NCI-H1092 (cell line): ENCODE measurements at places on chromosomes 16 and 17.
A peak's percentile ranks its signal among the peaks of the same experiment; 100 is the strongest.

- DNase-seq = no peak
Observed at GRCh38 chr16:17333229-17333628, 137.5 kb downstream of the XYLT1 start.

- DNase-seq = no peak
Observed at GRCh38 chr16:27468941-27469531, 67.1 kb downstream of the IL21R start.

DNA sequence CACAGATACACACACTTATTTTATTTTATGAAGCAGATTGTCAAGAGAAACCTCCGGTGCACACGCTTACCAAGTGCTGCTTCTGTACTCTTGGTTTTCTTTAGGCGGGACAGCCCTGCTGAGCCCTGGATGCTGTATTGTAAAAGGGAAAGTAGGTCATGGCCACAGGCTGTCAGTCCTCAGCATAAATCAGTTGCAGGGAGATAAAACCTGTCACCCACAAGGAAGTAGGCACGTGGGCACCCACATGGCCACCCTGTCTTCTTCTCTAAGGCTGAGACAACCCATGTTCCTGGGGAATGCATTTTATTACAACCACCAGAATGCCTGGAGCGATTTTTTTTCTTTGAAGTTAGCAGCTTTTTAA, 59.3 kb downstream of the ASIC2 start:
- no peak for DNase-seq

GRCh38 chr16:31529937-31530312, 2.2 kb downstream of the AHSP start:
- no peak for DNase-seq

GRCh38 chr16:22321340-22322001, 24.3 kb downstream of the POLR3E start:
- DNase-seq = peak; percentile 33

- DNase-seq = peak; percentile 85
Observed at GRCh38 chr16:85451641-85452363, 161.3 kb upstream of the GSE1 start.

- no peak for DNase-seq
Observed at GRCh38 chr17:8063761-8064534, 23.6 kb downstream of the ALOX12B start.

- no peak for DNase-seq
Observed at GRCh38 chr16:47995354-47995753, 160.4 kb downstream of the ABCC12 start.

- no peak for DNase-seq
Observed at GRCh38 chr17:57876866-57877237, 27.0 kb upstream of the MRPS23 start.

DNA sequence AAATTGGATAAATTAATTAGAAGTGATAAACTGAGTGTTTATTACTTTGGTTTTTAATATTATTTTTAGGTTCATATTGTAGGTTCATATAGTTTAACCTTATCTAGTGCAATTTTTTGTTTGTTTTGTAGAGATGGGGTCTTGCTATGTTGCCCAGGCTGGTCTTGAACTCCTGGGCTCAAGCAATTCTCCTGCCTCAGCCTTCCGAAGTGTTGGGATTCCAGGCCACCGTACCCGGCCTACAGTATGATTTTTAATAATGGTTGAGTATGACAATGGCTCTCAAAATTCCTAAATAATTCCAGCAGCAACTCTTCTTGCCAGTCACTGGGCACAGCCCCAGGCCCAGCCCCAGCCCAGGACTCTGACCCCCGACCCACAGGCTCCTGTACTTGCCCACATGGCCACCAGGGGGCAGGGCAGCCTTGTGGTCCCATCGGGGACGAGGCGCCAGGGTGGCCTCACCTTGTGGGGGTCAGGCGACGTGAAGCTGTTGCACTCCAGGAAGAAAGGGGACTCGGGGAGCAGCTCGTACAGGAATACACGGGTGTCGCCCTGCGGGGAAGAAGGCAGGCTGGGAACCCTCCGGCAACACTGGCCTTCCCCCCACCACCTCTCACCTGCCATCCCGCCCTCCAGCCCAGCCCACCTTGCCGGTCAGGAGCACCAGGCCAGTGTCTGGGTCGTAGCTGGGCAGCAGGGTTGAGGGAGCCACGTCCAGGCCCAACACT, 7.9 kb upstream of the PAM16 start:
- DNase-seq = peak; percentile 16

- DNase-seq = no peak
Observed at GRCh38 chr17:77849239-77849638, 109.3 kb upstream of the TNRC6C start.

DNA sequence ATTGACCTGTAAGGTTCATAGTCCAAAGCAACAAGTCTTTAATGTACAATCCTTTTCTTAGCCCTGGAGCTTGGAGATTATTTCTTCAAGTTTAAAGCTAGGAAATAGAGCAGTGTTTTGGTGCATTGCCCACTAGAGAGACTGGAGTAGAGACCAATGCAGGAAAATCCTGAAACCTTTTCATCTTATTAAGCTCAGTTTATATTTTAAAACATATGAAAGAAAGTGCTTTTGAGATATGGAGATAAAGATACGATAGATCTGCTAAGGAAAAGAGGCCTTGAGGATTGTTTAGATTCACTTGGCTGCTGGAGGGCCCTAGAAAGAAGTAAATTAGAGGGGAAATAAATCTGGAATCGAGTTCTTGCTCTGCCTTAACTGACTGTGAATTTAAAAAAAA, 212.0 kb downstream of the GRIN2A start:
- no peak for DNase-seq

DNA sequence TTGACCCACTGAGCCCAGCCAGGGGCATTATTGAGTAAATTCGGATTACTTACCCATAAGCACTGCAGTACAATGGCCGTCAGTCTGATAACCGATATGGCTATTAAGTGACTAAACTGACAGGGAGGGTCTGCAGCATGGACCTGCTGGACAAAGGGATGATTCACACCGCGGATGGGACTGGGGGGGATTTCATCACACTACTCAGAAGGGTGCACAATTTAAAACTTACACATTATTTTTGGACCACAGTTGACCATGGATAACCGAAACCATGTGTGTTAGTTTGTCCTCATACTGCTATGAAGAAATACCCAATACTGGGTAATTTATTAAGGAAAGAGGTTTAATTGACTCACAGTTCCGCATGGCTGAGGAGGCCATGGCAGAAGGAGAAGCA, 106.5 kb downstream of the ABCC6 start:
- DNase-seq = no peak

GRCh38 chr17:35373534-35373983, at the start of gene SLFN11:
SLFN11 (minus strand) TSS chr17:35373621; CDS start chr17:35363807, 9,814 bp downstream.
- peak; percentile 83 for DNase-seq

DNA sequence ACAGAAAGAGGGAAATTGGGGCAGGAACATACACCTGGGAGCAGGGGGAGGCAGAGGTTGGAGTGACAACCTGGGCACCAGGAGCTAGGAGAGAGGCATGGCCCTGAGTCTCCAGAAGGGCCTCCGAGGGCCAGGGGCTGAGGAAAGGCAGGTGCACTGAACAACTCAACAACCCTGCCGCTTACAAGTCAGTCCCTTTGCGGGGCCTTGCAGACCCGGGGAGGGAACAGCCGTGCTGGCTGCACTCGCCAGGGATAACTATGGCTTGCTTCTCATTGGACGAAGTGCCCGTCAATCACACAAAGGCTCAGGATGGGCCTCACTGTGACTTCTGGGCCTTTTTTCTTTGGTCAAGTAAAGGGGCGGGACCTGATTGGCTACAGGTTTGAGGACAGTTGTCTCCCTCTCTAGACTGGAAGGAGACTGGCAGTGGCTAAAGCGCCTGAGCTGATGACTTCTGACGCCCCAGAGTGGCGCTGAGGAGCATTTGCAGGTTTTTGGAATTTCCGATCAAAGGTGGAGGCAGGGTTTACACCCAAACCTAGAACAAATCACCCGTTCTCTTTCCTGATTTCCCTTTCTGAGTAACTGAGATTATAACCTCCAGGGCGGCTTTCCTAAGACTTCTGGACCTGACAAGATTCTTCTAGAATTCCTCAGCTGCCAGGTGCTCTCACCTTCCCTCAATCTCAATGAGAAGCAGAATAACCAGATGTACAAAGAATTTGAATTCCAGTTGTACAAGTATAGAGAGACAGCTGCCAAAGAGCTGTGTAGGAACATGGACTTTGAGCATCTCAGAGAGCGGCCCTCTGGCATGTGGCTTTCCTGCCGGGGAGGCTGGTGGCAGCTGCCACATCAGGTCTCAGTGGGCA, 27.6 kb upstream of the ST6GALNAC2 start:
- no peak for DNase-seq

GRCh38 chr17:14089179-14089578, 19.9 kb downstream of the COX10 start:
- no peak for DNase-seq

DNA sequence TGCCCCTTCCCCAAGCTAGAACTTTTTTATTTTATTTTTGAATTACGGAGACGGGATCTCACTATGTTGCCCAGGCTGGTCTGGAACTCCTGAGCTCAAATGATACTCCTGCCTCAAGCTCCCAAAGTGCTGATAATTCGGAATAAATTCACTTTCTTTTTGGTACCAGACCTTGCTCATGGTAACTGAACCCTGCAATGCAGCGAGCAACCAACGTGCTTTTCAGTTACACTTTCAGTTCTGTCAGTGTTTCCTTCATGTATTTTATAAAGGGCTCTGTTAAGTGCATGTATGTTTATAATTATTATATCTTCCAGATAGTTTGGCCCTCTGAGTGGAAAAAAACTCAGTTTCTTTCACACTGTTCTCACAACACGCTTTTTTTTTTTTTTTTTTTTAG, 13.9 kb downstream of the C16orf96 start:
- no peak for DNase-seq

DNA sequence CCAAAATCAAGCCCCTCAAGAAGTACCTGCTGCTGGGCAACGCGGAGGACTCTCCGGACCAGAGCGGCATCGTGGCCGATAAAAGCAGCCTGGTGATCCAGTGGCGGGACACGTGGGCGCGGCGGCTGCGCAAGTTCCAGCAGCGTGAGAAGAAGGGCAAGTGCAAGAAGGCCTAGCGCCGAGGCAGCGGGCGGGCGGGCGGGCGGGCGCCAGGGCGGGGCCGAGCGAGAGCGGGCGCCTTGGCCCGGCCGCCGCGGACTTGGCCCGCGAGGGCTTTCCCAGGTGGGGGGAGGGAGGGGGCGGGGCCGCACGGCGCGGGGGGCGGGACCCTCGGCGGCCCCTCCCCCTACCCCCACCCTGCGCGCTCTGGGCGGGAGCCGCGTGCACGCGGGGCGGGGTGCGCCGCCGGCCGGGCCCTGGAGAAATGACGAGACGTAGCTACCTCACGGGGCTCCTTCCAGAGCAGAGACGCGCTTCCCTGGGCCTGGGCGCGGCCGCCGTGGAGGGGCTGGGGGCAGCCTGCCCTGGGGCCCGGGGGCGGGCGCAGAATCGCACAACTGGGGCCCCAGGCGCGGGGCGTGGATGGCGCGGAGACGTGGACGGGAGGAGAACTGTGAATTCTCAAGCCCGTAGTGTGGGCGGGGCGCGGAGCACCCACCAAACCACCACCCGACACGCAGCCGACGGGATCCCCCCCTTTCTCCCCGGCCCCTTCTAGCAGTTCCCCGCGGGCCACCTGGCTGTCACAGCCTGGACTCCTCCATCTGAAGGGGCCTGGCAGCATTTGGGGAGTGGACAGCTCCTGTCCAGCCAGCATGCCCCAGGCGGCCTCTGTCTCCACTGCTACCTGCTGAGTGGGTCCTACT, 218.7 kb downstream of the NTN1 start:
- no peak for DNase-seq

- DNase-seq = no peak
Observed at GRCh38 chr17:40554646-40555295, 10.5 kb downstream of the CCR7 start.

- no peak for DNase-seq
Observed at GRCh38 chr16:30700971-30701370, 2.0 kb downstream of the SRCAP start.

- no peak for DNase-seq
Observed at GRCh38 chr17:1907909-1908698, 78.3 kb downstream of the RPA1 start.

- DNase-seq = no peak
Observed at GRCh38 chr17:49755663-49756283, 8.2 kb downstream of the FAM117A start.

- DNase-seq = no peak
Observed at GRCh38 chr16:24273508-24274182, 17.5 kb downstream of the CACNG3 start.

DNA sequence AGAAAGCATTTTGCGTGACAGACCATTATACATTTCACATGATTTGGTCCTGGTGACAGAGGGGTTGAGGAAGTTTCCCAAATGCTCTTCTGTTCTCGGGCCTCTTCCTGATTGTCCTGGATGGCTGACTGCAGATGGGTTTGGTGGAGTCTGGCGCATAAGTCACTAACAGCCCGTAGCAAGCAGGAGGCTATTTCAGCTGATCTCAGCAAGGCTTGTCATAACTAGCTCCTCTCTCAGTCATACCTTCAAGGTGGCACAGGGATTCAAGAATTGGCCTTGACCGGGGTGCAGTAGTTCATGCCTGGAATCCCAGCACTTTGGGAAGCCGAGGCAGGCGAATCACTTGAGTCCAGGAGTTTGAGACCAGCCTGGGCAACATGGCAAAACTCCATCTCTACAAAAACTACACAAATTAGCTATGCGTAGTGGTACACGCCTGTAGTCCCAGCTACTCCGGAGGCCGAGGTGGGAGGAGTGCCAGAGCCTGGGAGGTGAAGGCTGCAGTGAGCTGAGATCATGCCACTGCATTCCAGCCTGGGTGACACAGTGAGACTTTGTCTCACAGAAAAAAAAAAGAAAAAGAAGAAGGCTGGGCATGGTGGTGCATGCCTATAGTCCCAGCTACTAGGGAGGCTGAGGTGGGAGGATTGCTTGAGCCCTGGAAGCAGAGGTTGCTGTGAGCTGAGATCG, 68.9 kb upstream of the HAS3 start:
- DNase-seq = no peak
